ENCODE measurements at places on chromosomes 3 and 15.

DNA sequence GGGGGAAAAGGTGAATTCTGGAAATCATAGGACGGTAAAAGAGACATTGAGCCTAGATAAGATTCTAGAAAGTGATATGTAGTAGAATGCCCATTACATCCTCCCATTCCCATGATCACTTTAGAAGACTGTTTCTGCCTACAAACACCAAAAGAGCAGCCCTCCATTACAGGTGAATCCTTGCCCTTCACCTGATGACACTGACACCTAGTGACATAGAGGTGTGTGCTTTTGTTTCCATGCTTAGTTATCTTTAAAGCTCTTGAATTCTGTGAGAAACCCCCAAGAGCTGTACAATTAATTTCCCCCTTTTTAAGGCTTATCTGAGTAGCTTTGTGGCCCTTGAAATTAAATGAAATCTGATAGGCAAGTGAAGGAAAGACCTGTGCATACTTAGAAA is 8.3 kb upstream of the BBX start:
- no peak for DNase-seq

GRCh38 chr3:126351086-126351770 is 6.0 kb downstream of the KLF15 start:
- DNase-seq, result no peak

DNA sequence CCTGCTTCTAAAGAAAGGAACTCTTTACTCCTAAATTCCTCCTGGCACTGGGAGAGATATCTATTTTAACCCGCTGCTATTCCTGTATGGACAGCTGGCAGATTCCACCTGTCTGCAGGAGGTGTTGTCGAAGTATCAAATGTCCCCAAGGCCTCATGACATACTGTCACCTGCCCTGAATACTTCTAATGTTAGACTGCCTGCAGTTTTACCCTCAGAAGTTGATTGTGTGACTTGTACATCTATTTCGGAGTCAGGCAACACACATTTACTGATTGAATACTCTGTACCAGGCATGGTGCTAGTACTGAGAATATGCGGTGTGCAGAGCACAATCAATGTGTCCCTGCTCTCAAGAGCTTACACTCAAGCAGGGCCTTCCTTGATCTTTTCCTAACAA is 38.6 kb downstream of the PDZRN3 start:
- no peak for DNase-seq

- no peak for DNase-seq
Observed at GRCh38 chr3:66495668-66496045, 5.2 kb downstream of the LRIG1 start.

GRCh38 chr15:80811781-80812315 is 32.7 kb downstream of the CEMIP start:
- DNase-seq, result no peak

DNA sequence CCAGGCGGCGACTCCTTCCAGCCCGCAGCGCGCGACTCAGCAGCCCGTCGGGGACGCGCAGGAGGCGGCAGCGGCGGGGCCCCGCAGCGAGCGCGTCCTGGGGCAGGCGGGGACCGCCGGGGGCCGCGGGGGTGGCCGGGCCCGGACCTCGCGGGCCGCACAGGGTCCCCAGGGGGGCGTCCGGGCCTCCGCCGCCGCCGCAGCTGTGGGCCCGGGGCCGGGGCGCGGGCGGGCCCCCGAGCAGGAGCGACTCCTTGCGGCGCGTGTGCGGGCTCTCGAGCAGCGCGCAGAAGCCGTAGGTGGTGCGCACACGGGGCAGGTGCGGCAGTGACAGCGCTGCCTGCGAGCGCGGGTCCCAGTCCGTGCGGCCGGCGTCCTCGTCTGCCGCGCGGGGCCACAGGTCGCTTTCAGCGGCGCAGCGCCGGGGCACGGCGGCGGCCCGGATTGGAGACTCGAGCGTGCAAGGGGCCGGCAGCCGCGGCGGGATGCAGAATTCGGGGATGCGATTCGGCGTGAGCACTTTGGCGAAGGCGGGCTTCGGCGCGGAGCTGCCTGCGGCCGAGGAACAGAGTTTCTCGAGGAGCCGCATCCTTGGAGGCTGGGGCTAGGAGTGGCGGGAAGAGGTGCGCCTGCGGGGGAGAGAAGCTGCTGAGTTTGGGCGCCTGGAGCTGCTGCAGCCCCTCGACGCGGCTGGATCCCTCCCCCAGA is 535 bp downstream of the C2CD4B start:
- DNase-seq, result no peak
